ENCODE measurements at places on chromosomes 1 and 21.

DNA sequence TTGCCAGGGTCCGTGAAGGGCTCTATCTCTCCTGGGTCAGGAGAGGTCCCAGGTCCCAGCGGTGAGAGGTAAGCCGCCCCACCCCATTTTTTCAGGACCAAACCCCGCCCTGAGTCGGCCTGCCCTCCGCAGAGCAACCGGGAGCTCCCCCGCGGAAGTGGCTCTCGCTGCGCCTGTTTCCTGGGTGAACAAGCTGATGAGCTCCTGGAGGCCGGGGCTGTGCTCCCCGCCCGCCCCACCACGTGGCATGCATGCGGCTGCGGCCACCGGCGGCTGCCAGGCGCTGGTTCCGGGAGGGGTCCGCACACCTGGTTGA lies 32.0 kb downstream of the ZBTB17 start:
- DNase-seq: no peak

DNA sequence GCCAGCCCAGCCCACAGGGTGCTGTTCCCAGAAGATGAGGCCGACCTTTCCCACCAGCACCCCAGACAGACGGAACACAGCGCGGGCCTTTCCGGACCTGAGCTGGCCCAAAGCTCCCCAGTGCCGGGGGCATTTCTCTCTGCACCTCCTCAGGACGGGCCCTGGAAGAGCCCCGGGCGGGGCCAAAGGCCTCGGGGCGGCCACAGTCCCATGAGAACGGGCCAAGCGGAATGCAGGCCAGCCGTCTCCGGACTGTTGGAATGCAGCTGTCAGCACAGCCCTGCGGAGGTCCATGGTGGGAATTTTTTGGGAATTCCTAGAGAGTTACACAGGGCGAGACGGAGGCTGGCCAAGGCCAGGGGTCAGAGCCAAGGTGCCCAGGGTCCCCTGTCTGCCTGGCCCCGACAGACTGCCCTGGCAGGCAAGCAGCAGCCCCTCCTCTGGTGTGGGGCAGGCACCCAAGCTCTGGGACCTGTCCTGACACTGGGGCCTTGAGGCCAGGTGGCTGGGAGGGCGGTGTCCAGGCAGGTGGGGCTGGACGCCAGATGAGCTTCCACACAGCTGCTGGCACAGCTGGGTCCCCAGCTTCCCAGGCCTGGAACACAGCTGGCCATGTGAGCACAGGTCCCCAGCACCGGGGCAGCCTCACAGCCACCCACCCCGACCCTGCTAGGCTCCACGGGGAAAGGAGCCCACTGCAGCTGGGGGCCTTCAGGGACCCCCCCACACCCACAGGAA lies 63.0 kb downstream of the MEGF6 start:
- DNase-seq: peak; percentile 34

DNA sequence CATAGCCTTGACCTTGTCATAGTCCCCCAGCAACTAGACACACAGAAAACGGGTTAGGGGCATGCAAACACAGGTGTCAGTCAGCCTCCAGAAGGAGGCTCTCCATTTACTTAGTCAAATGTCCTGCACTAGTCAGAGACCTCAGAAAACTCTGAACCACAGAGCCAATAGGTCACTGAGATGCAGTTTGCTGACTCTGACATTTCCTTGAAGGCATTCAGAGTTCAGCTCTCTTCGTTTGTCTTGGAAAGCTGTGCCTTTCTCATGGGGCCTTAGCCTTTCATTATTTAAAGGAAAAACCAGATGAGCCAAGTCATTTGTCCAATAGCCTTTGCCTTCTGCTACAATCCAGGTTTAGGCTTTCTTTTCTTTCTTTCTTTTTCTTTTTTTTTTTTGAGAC lies 3.5 kb downstream of the OLFML2B start:
- DNase-seq: no peak

GRCh38 chr21:33135925-33136324 lies 66.0 kb downstream of the OLIG1 start:
- no peak for DNase-seq

- DNase-seq: peak; percentile 58
Measured at GRCh38 chr1:2429780-2430591, 17.6 kb upstream of the PEX10 start.

DNA sequence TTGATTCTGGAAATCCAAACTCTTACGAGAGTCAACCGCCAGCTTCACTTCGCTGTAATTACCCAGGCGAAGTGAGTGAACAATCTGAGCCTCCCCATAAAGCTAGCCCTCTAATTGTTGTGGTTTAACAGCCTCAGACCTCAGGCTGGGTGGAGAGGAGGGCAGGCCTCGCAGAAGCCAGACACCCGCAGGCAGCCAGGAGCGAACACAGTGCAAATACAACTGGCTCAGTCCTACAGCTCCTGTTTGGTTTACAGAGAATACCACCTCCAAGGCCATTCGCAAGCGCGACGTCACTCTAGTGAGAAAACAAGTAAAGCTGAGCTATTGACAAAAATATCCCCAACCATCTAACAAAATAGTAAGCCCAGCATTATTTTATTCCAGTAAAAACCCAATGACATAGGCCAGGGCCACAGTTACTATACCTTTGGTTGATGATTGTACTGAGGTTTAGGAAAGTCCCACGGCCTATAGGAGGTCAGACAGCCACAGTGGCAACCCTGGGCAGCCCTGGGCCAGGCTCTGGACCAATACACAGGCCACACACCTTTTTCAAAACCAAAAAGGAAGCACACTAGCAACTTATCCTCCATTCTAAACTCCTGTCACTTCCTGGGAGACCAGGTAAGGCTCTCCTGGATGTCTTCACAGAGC lies 163.3 kb downstream of the ETS2 start:
- no peak for DNase-seq

- no peak for DNase-seq
Measured at GRCh38 chr1:91502672-91503184, 2.1 kb downstream of the CDC7 start.

GRCh38 chr1:151130987-151131586 lies 15.3 kb downstream of the SEMA6C start:
- DNase-seq: peak; percentile 96

GRCh38 chr1:217253351-217253750 lies 377.5 kb downstream of the GPATCH2 start:
- no peak for DNase-seq

DNA sequence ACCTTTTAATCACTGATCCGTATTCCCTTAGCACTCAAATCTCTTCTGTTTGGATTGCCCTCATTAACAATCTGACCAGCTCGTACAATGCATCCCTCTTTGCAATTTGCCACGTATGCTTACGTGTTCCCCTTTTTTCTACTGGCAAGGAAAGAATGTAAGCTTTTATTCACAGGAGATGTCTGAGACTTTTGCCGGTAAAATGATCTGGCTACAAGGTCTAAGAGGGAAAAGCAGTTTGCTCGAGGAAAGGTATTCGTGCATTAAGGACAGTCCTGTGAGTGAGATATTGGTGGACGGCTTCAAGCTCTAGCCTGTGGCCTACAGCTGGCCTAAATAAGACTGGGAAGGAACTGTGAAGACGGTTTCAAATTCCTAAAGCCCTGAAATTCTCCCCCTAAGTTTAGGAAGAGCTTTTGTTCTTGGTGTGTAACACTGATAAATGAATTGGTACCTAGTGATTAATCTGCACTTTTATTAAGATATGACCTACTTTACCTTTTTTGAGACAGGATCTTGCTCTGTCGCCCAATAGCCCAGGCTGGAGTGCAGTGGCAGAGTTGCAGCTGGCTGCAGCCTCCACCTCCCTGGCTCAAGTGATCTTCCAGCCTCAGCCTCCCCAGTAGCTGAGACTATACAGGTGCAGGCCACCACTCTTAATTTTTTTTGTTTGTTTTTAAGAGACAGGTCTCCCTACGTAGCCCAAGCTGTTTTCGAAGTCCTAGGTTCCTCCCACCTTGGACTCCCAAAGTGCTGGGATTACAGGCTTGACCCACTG lies 895 bp upstream of the UBR4 start:
- no peak for DNase-seq

- no peak for DNase-seq
Measured at GRCh38 chr1:89855413-89856123, 34.7 kb downstream of the LRRC8D start.

- DNase-seq: no peak
Measured at GRCh38 chr1:187762118-187762517, 933.4 kb downstream of the PLA2G4A start.

GRCh38 chr1:227795732-227796131 lies 19.7 kb upstream of the PRSS38 start:
- DNase-seq: no peak

- DNase-seq: no peak
Measured at GRCh38 chr21:19420565-19420964, 1017.0 kb upstream of the TMPRSS15 start.

DNA sequence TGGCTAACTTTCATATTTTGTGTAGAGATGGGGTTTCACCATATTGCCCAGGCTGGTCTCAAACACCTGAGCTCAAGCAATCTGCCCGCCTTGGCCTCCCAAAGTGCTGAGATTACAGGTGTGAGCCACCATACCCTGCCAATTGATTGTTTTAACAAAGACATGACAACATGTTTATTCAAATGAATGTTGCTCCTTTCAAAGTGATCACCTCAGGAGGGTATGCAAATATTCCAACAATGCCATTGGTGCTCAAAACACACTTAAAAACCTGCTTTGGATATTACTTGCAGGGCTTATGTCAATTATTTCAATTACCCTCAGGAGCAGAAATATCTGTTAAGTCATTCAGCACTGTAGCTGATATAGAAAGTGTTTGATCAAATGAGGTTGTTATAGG lies 7.9 kb downstream of the LAX1 start:
- DNase-seq: no peak

GRCh38 chr1:89631816-89632656 lies 884 bp upstream of the LRRC8C start:
- peak; percentile 59 for DNase-seq

GRCh38 chr1:34263406-34263805 lies 86.7 kb downstream of the C1orf94 start:
- DNase-seq: no peak

- no peak for DNase-seq
Measured at GRCh38 chr1:36572142-36572715, 89.5 kb upstream of the CSF3R start.

DNA sequence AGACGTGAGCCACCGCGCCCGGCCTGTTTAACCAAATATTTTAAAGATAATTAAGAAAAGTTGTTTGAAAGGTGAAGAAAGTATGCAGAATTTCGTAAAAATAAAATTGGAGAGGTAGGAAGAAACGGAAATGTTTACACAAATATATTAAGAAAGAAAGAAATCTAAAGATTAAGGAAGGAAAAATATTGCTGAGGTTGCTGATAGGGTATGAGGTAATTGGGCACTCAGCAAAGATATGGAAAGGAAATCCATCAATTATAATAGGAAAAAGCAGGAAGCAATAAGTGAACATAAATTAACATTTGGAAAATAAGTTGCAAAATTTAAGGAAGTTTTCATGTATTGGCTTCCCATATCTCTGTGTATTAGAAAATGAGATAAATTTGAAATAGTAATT lies 225.9 kb downstream of the KCNT2 start:
- no peak for DNase-seq

DNA sequence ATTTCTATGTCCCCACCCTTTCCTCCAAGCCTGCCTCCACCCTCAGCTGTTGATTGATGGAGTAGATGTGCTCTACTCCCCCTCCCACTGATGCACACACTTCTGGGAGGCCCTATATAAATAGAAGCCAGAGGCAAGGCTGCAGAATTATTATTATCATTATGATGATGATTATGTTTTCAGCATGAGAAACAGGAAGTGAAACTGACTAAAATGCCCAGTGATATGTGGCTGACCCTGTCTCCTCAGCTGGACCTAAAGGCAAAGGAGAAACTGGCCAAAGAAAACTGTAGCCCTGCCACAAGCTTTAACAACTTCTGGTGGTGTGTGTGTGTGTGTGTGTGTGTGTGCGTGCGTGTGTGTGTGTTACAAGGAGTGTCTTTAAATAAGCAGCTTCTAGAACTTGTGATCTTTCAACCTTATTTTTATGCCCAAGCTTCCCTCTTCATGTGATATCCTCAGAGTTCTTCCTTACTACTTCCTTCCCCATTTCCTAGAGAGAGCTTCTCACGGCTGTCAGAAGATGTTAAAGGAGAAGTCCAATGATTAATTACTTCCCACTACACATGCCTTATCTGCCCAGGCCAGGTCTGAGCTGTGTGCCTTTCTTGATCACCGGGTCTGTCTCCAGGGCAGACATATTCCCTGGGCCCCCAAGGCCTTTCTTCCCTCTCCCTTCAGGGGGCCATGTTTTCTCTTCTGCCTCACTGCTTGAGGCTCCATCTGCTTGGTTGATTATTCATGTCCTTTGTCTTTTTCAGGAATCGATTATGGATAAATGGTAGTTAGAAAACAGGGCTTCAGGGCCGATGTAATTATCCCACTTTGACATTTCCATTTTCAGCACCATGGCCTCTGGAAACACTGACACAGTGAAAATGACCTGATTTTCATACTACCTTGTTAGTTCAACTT lies 11.6 kb upstream of the MAPKAPK2 start:
- DNase-seq: no peak

- no peak for DNase-seq
Measured at GRCh38 chr1:15736892-15737261, 819 bp downstream of the SLC25A34 start.

GRCh38 chr1:156742801-156743200 lies 1.9 kb upstream of the MRPL24 start:
- no peak for DNase-seq

DNA sequence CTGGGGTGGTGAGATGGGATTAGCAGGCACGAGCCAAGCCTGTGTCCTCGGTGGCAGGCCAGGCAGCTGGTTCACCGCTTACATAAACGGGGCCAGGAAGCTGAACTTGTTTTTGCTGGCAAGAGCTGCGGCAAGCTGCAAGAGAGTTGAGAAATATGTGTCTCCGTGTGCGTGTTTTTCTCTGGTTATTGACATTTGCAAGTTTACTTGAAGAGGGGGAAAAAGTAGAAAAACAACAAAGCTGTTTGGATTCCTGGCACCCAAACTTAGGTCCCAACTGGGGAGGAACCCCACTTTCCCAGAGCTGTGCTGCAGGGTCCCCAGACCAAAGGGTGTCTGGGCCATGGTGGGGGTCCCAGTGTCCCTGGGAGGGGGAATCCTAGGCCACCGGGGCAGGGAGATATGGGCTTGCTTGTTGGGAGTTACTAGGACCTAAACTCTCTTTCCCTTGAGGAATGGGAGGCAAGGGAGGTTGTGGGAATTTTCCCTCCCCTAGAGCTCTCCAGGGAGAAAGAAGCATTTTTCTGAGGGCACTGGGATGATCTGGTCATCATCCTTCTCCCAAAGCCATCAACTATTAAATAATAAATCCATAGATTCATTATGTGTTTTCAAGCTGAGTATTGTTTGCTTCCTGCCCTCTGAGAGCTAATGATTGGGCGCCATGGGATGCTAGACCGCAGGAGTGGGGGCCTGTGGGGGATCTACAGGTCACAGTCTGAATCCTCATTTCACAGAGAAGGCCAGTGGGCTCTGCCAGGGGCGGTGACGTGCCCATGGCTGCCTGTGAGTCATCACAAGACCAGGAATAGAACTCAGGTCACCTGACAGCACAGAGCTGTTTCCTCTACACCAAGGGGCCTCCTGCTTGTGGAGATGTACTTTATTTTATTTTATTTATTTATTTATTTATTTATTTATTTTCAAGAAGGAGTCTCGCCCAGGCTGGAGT lies 14.8 kb downstream of the IL6R start:
- DNase-seq: no peak

DNA sequence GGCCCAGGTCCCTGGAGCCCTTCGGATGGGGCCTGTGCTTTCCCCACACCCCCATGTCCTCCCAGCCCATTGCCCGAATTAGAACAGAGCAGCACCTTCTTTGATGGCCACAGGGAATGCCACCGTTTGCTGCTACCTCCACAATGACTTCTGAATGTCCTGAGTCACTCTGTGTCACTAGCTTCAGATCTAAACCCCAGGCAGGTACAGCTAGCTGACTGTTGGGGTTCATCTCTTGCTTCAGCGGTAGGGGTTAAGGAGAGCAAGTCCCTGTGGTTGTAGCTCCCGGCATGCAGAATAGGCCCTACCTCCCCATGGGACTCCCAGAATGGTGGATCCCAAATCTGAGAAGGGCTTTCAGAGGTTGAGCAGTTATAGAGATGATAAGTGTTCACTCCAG lies 291.1 kb upstream of the POU3F1 start:
- no peak for DNase-seq

Data from WTC11 (cell line).